ENCODE measurements at places on chromosomes 6 and 20. TPM values are rescaled to one million over a fixed set of nuclear protein-coding genes. Genes with fewer than 3 reads are reported as not detected.

DNA sequence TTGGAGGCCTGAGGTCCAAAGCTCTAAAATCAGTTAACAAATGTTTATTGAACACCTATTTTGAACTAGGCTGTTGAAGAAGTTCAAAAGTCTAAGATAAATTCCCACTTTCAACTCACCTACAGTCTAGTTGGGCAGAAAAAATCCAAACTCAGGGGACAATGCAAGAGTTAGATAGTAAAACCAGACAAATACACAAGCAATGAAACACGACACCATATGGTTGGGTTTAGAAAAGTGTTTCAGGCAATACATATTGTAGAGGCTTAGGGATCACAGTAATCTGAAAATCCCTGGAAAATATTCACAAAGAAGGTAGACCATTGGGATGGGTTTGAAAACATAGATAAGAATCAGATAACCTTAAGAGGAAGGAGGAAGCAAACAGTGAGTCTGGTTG lies 1.3 kb upstream of the CARMIL1 start:
- DNase-seq, result no peak

DNA sequence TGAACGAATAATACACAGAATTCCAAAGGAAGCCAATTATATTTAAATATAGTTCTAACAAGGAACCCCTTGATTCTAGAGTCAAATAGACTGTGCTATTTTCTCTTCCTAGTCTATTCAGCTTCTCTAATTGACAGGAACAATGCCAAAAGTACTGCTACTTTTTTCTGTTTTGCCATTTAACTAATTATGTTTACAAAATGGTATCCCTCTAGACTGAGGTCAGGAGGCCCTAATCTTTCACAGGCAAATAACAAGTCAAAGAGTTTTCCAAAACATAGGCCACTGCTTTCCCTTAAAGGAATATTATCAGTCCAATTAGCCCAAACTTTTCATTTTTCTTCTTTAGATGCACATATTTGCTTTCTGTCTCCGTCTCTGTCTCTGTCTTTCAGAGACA lies 539.3 kb downstream of the RFPL4B start:
- DNase-seq, result no peak

GRCh38 chr6:157650261-157650640 lies 172.8 kb upstream of the SNX9 start:
- DNase-seq, result no peak

GRCh38 chr20:57748601-57749130 lies 38.9 kb upstream of the PMEPA1 start:
- DNase-seq, result peak; percentile 93

DNA sequence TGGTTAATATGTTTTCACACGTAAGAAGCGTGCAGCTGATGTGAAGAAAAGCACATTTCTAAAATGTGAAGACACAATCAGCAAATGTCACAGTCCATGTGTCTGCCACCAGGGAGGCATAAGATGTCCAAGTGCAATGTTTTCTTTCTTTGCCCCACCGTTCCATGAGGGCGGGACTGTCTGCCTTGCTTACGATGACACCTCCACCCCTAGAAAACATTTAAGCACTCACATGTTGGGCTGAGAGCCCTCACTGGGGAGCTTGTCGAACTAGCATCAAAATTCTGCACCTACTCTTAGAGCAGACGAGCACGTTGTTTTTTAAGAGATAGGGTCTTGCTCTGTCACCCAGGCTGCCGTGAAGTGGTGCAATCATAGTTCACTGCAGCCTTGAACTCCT lies 57.6 kb downstream of the PSMG4 start:
- peak; percentile 37 for DNase-seq

L3MBTL1 gene
- 5.2 TPM for total RNA-seq

TSPYL4 gene
- total RNA-seq, result 14.4 TPM

SRSF12 gene
- 0.49 TPM for total RNA-seq

All from lower leg skin (tissue), 4 donors.